ENCODE measurements at places on chromosomes 4 and X. TPM values are rescaled to one million over a fixed set of nuclear protein-coding genes. Genes with fewer than 3 reads are reported as not detected.

GPRASP1 gene
- total RNA-seq = 29.6 TPM

PPP1R2C gene
- not detected for total RNA-seq

LEF1 gene
- 2.2 TPM for total RNA-seq

INTU gene
- total RNA-seq = 8.2 TPM

TCEAL8 gene
- 31.2 TPM for total RNA-seq

- DNase-seq = no peak
Measured at GRCh38 chrX:8043121-8043520, 115.9 kb upstream of the PNPLA4 start.

DNA sequence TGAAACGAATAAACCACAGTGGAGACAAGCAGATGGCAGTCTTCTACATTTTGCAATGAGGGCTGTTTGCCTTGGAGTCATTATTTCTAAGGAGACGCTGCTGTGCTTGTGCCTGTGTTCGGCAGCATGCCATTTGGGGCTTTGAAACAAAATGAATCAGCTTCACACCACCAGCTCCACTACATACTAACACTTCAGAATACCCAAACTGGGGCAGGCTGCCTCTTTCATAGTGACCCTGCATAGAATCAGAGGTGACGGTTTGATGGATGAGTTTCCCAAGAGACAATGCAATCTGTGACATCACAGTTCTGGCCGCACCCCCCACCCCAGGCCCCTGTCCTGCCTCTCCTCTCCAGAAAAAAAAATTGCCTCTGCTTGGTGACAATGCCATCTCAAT lies 57.1 kb upstream of the MID1 start:
- no peak for DNase-seq

- peak; percentile 56 for DNase-seq
Measured at GRCh38 chr4:2843941-2844584, 419 bp downstream of the ADD1 start.

DNA sequence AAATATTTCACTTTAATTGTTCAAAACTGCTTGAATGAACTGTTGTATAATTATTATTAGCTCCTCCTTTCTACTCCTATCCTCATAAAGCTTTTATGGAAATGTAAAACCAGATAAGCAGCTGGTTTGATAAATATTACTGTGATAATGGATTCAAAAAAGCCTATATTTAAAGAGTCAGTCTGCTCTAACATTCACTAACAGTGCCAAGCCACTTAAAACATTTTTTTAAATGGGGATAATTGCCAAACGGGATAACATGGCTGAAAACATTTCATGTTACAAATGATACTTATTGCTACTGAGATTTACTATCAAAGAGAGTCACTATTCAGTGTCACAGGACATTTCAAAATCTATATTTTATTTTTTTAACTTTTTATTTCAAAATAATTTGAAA lies 17.4 kb downstream of the ARHGAP24 start:
- no peak for DNase-seq

GRCh38 chr4:17385403-17385802 lies 126.5 kb downstream of the QDPR start:
- DNase-seq = peak; percentile 14

All from mucosa of descending colon (tissue), 3 donors.